ENCODE measurements at places on chromosomes 6 and 20.

DNA sequence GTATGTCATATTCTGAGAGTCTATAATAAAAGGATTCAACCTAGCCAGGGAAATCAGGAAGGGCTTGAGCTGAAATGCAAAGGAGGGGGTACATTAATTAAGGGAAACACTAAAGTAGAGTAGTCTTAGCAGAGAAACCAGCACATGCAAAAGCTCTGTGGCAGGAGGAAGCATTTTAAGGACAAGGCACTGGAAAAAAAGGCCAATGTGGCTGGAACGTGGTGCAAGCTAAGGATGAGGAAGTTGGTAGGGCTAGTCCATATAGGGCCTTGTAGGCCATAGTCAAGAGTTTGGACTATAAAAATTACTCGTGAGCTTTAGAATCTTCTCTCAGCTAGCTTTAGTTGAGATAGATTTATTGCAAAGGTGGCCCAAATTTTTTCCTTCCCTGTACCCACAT is 75.2 kb upstream of the TOP1 start:
- no peak for DNase-seq

DNA sequence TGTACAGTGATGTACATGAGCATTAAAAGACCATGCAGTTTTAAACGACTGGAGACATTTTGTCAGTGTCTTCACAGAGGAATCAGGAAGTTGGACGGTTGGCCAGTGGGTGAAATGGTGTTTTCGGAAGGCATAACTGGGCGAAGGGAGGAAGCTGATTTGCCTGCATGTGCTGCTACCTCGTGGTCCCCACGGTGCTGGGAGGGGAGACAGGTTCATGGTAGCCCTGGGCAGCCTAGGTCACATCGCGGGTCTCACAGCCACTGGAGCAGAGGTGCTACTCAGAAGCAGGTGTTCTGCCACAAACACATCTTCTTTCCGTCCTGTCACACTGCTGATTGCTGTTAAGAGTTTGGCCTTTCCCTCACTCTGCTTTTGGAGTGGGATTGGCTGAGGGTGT is 35.2 kb downstream of the HIVEP1 start:
- DNase-seq = no peak

- DNase-seq = no peak
These were observed 13.2 kb downstream of the FILIP1 start for GRCh38 chr6:75480425-75480824.

GRCh38 chr6:43804550-43805223 is 34.7 kb downstream of the VEGFA start:
- DNase-seq = no peak

- DNase-seq = peak; percentile 44
These were observed 65.4 kb upstream of the RIN2 start for GRCh38 chr20:19692685-19693119.

- no peak for DNase-seq
These were observed 27.6 kb downstream of the SYNJ2 start for GRCh38 chr6:158009114-158009891.

GRCh38 chr20:23167431-23167830 is 81.3 kb upstream of the CD93 start:
- DNase-seq = no peak

GRCh38 chr6:40135491-40136072 is 201.3 kb upstream of the MOCS1 start:
- no peak for DNase-seq

GRCh38 chr6:128039543-128039942 is 138.7 kb upstream of the THEMIS start:
- no peak for DNase-seq

DNA sequence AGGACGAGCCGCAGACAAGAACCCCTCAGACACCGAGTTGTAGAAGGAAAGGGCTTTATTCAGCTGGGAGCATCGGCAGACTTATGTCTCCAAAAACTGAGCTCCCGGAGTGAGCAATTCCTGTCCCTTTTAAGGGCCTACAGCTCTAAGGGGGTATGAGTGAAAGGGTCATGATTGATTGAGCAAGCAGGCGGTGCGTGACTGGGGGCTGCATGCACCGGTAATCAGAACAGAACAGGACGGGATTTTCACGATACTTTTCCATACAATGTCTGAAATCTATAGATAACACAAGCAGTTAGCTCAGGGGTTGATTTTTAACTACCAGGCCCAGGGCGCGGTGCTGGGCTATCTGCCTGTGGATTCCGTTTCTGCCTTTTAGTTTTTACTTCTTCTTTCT is 226.4 kb upstream of the PLCB4 start:
- DNase-seq = no peak

DNA sequence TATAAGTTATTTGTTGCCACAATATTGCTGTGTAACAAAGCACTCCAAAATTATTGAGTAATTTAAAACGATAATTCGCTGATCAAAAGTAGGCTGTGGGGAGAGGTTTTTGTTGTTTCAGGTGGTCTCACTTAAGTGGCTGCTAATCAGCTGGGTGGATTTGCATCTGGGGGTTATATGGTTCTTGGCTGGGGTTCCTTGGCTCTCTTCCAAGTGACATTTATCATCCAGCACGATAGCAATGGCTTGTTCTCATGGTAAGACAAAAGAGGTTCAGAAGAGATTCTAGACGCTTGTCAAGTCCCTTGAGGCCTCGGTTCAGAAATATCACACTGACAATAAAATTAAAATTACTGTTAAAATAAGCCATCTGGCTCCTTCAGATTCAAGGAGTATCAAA is 1648.8 kb downstream of the GRIK2 start:
- no peak for DNase-seq

GRCh38 chr6:170179616-170180324 is 111.1 kb downstream of the DLL1 start:
- no peak for DNase-seq

GRCh38 chr6:45569210-45569945 is 191.6 kb upstream of the SUPT3H start:
- no peak for DNase-seq

- DNase-seq = no peak
These were observed 143.6 kb upstream of the TNFAIP3 start for GRCh38 chr6:137723273-137724017.

GRCh38 chr6:11613336-11613735 is 75.8 kb downstream of the TMEM170B start:
- no peak for DNase-seq

DNA sequence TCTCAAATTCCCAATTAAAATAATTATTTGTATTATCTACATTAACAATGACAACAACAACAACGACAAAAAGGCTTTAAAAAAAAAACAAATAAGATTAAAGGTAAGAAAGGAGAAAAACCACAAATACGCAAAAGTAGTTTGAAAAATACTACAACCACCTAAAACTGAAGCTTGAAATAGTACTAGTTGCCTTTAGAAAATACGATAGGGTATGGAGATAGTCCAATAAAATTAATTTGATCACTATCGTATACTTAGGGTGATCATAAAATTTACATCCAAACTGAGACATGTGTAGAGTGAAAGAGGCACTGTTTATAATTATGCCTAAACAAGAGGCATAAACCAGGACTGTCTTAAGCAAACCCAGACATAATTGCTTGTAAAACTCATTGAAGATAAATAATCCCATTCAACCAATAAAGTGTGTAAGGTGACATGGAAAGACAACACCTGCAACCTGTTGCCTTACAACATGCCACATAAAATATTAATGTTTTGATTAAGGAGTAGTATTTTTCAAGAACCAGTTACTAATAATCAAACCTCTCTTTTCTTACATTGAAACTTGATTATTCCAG is 22.7 kb downstream of the REPS1 start:
- no peak for DNase-seq

DNA sequence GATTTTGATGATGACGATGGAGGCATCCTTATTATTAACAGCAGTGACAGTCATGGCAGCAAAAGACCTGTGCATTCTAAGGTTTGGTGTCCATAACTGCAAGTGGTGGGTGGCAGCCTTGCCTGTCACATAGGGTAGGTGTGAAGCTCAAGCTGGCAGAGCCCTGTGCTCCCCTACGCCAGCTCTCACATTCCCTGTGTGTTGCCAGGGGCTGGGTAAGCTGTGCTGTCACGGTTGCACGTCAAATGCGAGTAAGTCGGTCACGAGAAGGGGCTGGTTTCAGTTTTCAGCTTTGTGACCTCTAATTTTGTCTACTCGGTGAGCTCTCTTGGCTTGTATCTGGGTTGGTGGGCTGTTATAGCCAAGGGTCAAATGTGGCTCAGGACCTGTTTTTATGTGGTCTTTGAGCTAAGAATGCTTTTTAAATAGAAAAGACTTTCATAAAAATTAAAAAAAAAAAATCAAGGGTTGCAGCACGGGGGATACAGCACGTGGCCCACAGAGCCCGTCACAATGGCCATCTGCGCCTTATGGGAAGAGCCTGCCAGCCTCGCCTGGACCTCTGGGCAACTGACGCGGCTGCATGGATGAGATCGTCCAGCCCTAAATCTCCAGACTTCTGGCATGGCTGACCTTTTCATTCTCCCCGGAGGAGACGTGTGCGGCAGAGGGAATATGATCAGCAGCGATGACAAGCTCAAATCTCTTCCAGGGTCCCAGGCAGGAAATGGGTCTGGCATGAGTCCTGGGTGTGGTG is 148.5 kb downstream of the PHACTR3 start:
- DNase-seq = no peak

GRCh38 chr6:161536224-161536630 is 262.4 kb upstream of the AGPAT4 start:
- DNase-seq = no peak

DNA sequence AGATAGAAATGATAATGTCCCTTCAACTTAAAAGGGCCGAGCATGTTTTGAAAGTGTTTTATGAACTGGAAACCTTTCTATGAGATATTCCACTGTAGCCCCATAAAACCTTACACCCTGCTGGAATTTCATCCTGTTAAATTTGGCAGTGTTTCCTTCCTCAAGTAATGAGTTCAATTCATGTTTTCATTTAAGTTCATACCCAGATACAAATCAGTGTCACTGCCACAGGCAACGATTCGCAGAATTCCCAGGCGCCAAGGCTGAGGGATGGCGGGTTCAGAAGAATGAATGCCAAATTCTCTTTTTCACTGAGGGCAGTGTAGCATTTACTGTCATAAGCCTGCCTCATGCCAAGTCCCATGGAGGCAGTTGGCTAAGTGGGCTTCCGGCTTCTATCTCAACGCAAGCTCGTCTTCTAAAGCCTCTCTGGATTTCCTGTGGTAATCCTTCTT is 511.8 kb upstream of the ID4 start:
- no peak for DNase-seq

DNA sequence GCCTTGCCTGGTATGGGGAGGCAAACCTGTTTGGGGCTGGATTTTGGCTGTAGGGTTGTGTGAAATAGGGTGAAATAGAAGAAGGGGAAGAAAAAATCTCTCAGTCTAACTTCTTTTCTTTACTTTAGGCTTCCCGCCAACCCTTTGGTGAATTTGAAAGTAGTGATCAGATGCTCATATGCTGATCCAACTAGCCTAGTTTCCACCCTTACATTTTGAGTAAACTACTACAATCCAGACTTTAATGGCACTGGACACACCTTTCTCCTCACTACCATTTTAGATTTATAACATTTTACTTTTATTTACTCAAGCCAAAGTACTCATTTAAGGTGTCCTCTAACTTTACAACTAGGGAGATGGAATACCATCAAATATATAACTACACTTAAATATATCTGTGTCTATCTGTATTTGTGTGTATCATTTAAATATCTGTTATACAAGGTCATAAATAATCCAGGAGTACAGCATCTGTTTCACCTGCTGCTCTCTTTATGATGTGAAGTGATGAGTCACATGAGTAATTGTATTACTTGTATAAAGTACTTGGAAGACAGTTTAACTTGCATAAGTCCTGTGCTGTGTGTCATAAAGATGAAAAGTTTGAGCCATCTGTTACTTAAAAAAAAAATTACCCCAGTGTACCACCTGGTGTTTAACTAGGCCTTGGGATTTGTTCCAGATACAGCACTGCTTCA is 172.1 kb downstream of the CDKAL1 start:
- no peak for DNase-seq
